ENCODE measurements at places on chromosomes 1 and 21. TPM values are rescaled to one million over a fixed set of nuclear protein-coding genes. Genes with fewer than 3 reads are reported as not detected.

GRCh38 chr1:100611086-100611485 is 73.1 kb downstream of the GPR88 start:
- no peak for DNase-seq

DNA sequence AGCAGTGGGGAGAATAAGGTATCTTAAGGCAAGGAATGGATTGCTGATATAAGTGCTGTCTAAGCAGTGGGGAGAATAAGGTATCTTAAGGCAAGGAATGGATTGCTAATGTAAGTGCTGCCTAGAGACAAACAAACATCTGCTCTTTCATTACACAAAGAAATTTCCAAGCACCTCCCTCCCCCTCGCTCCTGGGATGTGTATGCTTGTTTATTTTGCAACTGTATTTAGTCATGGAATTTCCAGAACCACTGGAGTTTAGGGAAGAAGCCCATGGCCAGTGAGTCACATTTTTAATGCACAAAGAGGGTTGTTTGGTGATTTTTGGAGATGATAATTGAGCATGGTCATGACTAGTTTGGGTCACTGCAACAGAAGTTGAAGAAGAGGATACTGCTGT is 21.5 kb downstream of the PDPN start:
- DNase-seq, result no peak

DNA sequence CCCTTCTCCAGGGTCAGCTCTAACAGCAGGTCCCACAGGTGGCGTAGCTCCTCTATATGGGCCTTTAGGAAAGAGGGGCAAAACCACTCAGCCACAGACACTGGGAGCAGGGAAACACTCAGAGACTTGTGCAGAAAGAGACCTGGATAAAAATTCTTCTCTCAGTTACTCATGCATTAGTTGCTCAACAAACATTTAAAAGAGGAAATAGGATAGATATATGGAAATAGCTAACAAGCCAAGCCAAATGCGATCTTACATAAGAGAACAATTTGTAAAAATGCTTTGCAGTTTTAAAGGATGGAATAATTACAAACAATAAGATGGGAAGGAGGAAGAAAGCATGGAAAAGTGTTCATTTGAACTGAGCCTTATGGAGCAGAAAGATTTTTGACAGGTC is 4.9 kb downstream of the SPTA1 start:
- DNase-seq, result peak; percentile 62

DNA sequence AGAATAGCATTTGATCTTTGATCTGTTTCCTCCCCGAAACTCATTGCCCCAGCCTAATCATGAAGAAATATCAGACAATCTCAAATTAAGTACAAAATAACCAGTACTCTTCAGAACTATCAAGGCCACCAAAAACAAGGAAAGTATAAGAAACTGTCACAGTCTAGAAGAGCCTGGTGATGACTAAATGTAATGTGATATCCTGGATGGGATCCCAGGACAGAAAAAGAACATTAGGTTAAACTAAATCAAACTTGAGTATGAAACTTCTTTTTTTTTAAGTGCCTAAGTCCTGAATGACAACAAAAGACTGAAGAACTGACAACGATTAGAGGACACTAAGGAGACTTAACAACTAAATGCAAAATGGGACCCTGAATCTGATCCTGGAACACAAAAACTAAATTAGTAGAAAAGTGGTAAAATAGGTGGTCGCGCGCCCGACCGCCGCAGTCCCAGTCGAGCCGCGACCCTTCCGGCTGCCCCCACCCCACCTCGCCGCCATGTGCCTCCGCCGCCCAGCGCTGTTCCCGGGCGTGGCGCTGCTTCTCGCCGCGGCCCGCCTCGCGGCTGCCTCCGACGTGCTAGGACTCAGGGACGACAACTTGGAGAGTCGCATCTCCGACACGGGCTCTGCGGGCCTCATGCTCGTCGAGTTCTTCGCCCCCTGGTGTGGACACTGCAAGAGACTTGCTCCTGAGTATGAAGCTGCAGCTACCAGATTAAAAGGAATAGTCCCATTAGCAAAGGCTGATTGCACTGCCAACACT is 5.5 kb upstream of the PRKAB2 start:
- DNase-seq, result no peak

GRCh38 chr1:3516911-3517675 is 62.6 kb downstream of the ARHGEF16 start:
- no peak for DNase-seq

Gene CFHR3
- polyA plus RNA-seq, result not detected

Gene LRRC3
- polyA plus RNA-seq, result 0.30 TPM
